Fibroblast of skin of right quadriceps (primary cell): ENCODE measurements at places on chromosomes 2 and 18.
A peak's percentile ranks its signal among the peaks of the same experiment; 100 is the strongest.

GRCh38 chr2:186882511-186883071, 33.6 kb upstream of the ZSWIM2 start:
- DNase-seq: peak; percentile 17

DNA sequence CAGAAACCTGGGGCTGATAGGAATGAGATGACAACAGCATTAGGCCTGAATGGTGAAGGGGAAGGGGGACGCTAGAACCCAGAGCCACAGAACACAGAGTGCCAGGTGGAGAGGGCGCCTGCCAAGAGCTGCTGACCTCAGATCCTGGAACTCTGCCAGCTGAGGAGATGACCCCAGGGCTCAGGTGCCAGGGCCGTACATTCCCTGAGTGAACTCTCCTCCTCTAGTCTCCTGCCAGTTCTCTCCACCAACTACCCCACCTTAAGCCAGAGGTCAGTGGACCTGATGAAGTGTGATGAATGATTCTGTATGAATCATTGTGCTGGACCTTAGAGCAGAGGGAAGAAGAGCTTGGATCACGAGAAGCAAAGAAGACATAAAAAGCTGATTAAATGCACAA, 1582.2 kb upstream of the ACVR2A start:
- no peak for DNase-seq

DNA sequence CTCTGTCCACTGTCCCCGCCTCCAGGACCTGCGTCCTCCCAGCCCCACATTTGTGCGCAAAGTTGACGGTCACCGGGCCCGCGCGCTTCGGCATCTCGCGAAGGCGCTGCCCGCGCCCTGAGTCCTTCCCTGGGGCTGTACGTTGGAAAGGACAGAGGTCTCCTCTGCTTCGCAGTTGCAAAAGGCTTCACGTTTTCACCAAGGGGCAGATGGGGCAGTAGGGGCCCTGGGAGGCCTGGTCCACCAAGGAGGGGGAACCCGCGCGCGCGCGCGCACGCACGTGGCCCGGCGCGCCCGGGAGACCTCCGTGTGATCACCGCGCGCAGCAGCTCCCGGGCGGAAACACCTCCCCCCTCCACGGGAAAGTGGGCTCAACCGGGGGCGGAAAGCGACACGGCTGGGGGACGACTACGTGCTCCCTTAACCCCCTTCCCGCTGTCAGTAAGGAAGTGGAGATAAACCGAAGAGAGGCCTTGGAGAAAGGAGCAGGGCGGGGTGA, 21.9 kb downstream of the TEX44 start:
- DNase-seq: no peak

DNA sequence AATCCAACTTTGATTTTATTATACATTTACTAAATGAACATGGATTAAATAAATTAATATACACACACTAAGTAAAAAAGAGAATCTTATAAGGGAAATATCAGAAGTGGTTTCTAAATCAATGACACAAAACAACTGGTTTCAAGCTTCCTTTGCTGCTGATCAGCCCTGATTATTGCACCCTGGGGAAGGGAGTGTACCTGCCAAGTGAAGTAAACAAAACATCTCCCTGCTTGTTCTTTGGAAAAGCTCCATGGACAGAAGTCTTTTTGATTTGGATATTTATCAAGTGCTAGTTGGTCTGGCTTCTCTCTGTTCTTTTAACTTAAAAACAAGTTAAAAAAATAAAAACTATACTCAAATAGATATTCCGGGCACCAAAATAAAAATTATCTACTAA, 190.1 kb downstream of the PDE11A start:
- DNase-seq: no peak

- DNase-seq: peak; percentile 79
Observed at GRCh38 chr2:227862741-227863588, 8.5 kb upstream of the DAW1 start.

GRCh38 chr2:105324101-105324500, 5.4 kb downstream of the TGFBRAP1 start:
- no peak for DNase-seq

DNA sequence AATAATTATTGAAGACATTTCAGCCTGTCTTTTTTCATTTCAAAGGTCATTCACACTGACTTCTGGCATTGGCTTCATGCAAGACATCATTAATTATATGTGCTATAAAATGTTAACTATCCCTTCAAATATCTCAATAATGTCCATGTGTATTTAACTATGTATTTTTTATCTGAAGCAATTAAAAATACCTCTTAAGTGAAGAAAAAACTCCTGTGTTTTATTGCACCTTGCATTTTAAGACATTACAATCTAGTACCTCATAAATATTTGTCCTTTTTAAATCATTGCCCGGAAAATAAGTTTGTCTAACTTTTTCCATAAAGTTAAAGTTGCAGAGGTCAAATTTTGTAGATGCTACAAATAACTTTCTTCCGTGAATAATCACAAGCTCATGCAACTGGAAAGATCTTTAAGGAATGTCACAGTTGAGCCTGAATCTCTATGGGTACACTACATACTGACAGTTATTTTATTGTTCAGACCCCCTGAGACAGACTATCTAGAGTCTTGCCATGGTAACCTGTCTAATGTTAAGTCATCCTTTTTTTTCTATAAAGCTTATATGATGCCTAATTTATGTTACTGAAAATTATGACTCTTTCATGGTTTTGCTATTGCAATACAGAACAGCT, 38.4 kb upstream of the COBLL1 start:
- peak; percentile 18 for DNase-seq

DNA sequence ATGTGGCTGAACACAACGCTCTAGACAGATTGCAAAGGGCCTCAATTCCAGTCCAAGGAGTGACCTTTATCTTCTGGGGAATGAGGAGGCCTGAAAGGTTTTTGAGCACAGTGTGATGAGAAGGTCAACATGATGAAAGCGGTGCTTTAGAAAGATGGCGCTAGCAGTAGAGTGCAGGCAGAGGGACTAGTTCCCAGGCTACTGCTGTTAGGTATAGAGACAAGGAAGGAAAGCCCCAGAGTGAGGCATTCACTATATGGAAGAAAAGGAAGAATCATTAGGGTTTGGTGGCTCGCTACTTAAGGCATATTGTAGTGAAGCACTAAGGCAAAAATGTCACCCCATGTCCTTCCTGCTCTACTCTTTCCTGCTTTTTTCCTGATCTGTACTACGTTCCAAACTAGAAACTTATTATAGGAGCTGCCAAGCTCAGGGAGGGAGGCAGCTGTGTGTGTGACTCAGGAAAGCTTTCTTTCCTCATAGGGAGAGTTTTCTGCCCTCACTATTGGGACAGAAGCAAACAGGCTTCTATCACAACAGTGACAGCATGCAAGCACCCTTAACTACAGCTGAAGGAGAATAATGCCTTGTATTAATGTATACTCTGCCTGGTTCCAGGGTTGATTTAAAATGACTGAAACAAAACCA, 160.8 kb upstream of the CAVIN2 start:
- no peak for DNase-seq

DNA sequence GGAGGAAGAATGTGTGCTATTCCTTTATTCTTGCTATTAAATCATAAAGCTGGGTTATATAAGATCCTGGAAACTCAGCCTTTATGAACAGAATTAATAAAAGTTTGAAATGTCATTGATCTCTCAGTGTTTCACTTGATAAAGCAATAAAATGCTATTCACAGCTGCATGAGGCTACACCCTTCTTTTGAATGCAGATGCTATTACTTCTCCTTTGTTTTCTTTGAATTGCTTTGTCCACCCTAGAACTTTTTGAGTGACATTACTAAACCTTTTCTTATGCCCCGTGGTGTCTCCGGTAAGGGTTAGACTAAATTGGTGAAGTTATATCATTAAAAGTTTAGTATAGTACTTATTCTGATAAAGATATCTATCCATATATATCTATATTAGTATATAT, 18.9 kb downstream of the SERPINB5 start:
- DNase-seq: no peak

GRCh38 chr2:80068038-80068731, 236.4 kb downstream of the LRRTM1 start:
- no peak for DNase-seq

- DNase-seq: no peak
Observed at GRCh38 chr2:160701822-160702221, 208.2 kb upstream of the RBMS1 start.

DNA sequence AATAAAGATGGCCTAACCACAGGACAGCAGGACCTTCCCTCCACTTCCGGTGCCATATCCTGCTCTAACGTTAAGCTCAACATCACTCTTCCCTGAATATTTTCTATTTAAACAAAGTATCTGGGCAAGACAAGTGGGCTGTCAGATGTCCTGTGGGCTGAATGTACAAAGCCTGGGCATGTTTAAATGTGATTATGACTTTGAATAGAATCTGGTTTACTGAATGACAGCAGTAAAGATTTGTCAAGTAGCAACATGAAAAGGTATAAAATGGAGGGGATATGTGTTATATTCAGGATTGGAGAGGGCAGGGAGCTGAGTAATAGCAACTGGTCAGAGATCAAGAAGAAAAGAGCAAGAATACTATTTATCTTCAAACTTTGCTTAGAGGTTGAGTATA, 540.9 kb downstream of the NRXN1 start:
- DNase-seq: no peak

GRCh38 chr2:96115631-96116423, 544 bp downstream of the ADRA2B start:
- DNase-seq: no peak

GRCh38 chr18:25089470-25089869, 262.5 kb downstream of the ZNF521 start:
- no peak for DNase-seq

- no peak for DNase-seq
Observed at GRCh38 chr2:58757971-58758370, 516.8 kb upstream of the FANCL start.

DNA sequence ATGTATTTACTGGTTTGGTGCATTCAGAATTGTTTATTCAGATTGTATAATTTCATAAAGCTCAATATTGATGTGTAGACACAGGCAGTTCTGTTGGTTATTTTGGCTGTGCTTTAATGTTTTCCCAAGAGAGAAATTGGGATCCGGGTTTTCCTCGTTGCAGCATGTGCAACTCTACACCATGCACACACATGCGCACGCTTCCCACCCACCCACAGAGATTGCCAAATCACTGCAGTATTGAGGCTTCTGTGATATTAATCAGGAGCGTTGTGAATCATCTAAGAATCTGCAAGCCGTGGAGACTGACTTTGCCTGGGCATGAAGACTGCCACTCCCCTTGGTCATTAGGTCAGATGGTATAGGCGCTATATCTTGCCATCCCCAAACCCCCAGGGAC, 571.5 kb downstream of the SLC4A3 start:
- DNase-seq: peak; percentile 91

GRCh38 chr2:23380562-23381065, 4.4 kb upstream of the KLHL29 start:
- DNase-seq: no peak

GRCh38 chr2:171745806-171746205, 58.5 kb downstream of the DYNC1I2 start:
- DNase-seq: no peak

GRCh38 chr2:241673797-241674725, 12.6 kb downstream of the DTYMK start:
- DNase-seq: no peak

DNA sequence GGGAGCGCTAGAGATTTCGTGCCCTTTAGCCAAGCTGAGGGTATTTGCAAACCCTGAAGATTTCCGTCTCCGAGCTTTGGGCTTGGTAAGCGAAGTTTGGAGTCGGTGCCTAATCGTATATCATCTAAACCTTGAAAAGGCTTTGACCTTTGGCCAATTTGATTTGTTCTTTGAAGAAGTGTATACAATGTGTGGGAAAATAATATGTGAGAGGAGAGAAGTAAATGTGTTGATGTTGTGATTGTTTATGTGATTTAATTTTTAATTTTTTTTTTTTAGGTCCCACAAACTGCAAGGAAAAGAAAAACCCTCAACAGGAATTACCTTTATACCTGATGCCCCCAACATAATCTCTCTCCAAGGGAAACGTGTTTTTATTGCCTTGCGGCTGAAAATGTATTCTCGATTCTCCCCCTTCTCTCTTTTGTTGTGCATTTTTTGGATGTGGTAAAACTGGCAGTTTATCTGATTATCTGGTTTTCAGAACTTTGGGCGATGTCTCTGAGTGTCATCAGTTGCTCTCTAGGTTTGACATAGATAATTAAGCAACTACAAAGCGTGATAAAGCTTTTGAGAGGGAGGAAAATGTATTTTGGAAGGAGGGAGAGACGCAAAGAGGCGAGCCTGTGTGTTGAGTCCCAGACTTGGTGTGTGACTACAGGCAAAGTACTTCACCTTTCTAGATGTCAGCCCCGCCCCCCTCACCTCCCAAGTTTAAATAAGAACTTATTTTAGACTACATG, 912 bp upstream of the FBXO11 start:
- peak; percentile 9 for DNase-seq

- DNase-seq: no peak
Observed at GRCh38 chr2:117128461-117128860, 686.0 kb upstream of the DDX18 start.

DNA sequence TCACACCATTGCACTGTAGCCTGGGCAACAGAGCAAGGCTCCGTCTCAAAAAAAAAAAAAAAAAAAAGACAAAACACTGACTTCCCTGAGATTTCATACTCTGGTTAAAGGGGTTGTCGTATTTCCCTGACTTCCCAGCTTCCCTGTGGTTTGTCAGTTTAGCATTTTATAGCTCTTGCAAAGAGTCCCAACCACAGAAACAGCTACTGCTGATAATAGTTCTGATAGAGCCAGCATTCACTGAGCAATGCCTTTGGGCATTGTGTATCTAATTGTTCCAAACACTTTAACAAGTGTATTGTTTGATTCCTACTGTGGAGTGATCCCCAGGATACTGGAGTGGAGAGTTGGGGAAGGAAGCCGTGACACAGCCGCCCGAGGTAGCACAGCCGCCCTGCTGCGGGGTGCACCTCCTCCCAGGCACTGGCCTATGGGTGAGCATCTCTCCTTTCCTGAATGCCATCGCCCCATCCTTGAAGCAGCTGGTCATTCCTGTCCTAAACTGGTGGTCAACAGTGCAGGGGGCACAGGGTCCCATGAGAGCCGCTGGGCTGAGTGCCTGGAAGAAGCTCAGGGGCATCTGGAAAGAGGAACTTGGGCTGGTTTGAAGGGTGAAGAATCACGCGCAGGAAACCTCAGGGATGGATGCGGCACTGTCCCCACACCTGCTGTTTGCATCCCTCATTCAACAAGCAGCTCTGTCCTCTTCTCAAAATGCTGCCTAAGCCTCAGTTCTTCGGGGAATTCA, 81.0 kb upstream of the TMEM18 start:
- no peak for DNase-seq

- DNase-seq: no peak
Observed at GRCh38 chr18:35409911-35410310, 32.8 kb upstream of the ZNF396 start.

- peak; percentile 12 for DNase-seq
Observed at GRCh38 chr2:30481323-30481800, 34.3 kb downstream of the LCLAT1 start.

DNA sequence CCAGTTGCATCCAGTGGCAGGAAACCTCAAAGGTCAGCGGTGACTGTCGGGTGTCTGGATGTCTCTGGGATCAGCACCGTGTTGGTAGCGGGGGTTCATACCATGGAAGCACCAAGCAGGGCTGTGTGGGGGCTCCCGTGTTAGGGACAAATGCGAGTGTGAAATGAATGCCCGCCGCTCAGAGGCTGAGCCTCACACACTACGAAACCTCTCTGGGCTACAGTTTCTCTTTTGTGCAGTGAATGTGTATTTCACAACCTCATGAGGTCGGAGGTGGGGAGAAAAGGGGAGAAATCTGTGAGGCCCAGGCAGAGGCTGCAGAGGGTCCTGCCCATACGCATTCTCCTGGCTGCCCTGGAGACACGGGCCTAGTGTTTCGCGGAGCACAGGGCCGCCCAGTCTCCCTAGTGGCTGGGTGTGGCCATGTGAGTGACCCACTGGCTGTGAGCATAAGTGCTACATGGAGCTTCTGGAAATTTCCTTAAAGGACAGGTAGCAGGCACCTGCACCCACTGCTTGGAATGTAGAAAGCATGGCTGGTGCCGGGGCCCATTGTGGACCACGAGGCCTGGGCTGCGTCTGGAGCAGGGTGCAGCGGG, 138.0 kb upstream of the GLI2 start:
- DNase-seq: no peak
